RPMI7951 (cell line): ENCODE measurements at places on chromosomes 5 and 9. TPM values are rescaled to one million over a fixed set of nuclear protein-coding genes. Genes with fewer than 3 reads are reported as not detected.

CNTNAP3 gene
- total RNA-seq: 0.12 and 0.39 TPM in 2 replicates

GRCh38 chr9:126708178-126708577, 94.5 kb downstream of the LMX1B start:
- no peak for DNase-seq

- no peak for DNase-seq
These were observed 116.1 kb downstream of the SEMA5A start for GRCh38 chr5:9429691-9430215.

GRCh38 chr9:131419026-131419614, 25.2 kb downstream of the PRRC2B start:
- no peak for DNase-seq

DNA sequence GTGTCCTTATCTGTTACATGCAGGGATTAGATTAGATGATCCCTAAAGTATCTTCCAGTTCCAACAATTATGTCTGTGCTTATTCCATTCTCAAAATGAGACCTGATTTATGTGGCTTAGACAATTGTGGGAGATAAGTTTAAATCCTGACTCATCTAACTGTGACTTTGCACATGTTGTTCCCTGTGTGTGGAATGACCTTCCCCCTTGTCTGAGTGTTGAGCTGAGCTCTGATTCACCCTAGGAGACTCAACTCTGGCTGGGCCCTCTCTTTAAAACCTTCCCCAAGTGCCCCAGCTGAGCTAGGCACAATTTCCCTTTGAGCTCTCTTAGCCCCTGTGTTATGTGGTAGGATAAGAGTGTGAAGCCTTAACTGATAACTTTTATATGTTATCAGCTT, 118.9 kb upstream of the ELL2 start:
- peak; percentile 73 for DNase-seq
